B cell (primary cell): ENCODE measurements at places on chromosomes 13 and 19. TPM values are rescaled to one million over a fixed set of nuclear protein-coding genes. Genes with fewer than 3 reads are reported as not detected.

The C19orf33 gene
- total RNA-seq: 1.2 and 2.0 TPM in 2 replicates

The CBLC gene
- not detected in 2 replicates for total RNA-seq

The ZNF547 gene
- total RNA-seq: 9.7 and 9.9 TPM in 2 replicates

The CRX gene
- total RNA-seq: 0.07 TPM in 1 of 2 replicates, not detected in the other

The SULT2B1 gene
- not detected in 2 replicates for total RNA-seq

The SSC5D gene
- total RNA-seq: 0.44 and 0.58 TPM in 2 replicates

The DLL3 gene
- total RNA-seq: 0.41 and 1.1 TPM in 2 replicates

The GZMM gene
- total RNA-seq: 0.34 TPM in 1 of 2 replicates, not detected in the other

The ZNF491 gene
- total RNA-seq: 1.7 and 2.4 TPM in 2 replicates

The GNG7 gene
- 153 and 160 TPM in 2 replicates for total RNA-seq

The CTU1 gene
- 8.1 and 8.2 TPM in 2 replicates for total RNA-seq

The TPTE2 gene
- total RNA-seq: not detected in 2 replicates

The FFAR2 gene
- 0.15 TPM in 1 of 2 replicates, not detected in the other for total RNA-seq

The NBEA gene
- total RNA-seq: 10.3 and 10.7 TPM in 2 replicates

The CLIP3 gene
- total RNA-seq: 1.3 and 1.8 TPM in 2 replicates

The FLT1 gene
- total RNA-seq: 1.2 and 1.8 TPM in 2 replicates

The IL4I1 gene
- 3.1 and 3.9 TPM in 2 replicates for total RNA-seq

The COX6B2 gene
- total RNA-seq: not detected in 2 replicates

The ZNF540 gene
- 10.7 and 10.8 TPM in 2 replicates for total RNA-seq

The DACT3 gene
- 0.15 and 0.34 TPM in 2 replicates for total RNA-seq

The ELSPBP1 gene
- not detected in 2 replicates for total RNA-seq

The ZGLP1 gene
- total RNA-seq: 6.4 and 7.4 TPM in 2 replicates

The ERCC5 gene
- total RNA-seq: 88.3 and 100 TPM in 2 replicates

The HIF3A gene
- total RNA-seq: not detected in 2 replicates

The AMH gene
- 4.5 and 7.3 TPM in 2 replicates for total RNA-seq

The CAMSAP3 gene
- 1.3 and 1.9 TPM in 2 replicates for total RNA-seq

The RNF126 gene
- 74.3 and 88.8 TPM in 2 replicates for total RNA-seq

The KLK14 gene
- total RNA-seq: 0.59 and 0.63 TPM in 2 replicates

The GPALPP1 gene
- 41.8 and 45.6 TPM in 2 replicates for total RNA-seq

The ATP4A gene
- not detected in 2 replicates for total RNA-seq

The SLC25A42 gene
- 36.5 and 38.8 TPM in 2 replicates for total RNA-seq

The ATXN8OS gene
- not detected in 2 replicates for total RNA-seq

The TSSK6 gene
- 6.3 and 8.9 TPM in 2 replicates for total RNA-seq

The CYP2B6 gene
- not detected in 2 replicates for total RNA-seq

The SYNGR4 gene
- not detected in 2 replicates for total RNA-seq

The STAP2 gene
- 0.27 and 0.51 TPM in 2 replicates for total RNA-seq

The IL17D gene
- total RNA-seq: not detected in 2 replicates

The CEACAM4 gene
- not detected in 2 replicates for total RNA-seq

The TMEM147 gene
- 39.8 and 41.6 TPM in 2 replicates for total RNA-seq

The ZNF784 gene
- 9.7 and 11.5 TPM in 2 replicates for total RNA-seq

The ZNF836 gene
- 42.0 and 46.4 TPM in 2 replicates for total RNA-seq
